Activated CD4-positive, alpha-beta T cell treated with anti-CD3 and anti-CD28 coated beads, Interleukin-2, Interleukin-6, amounts not matched to agents 100 ng/mL and 50 ng/mL, durations not matched to agents 16 hours and 8 hours (primary cell): ENCODE measurements at places on chromosomes 7 and 10.
A peak's percentile ranks its signal among the peaks of the same experiment; 100 is the strongest.

DNA sequence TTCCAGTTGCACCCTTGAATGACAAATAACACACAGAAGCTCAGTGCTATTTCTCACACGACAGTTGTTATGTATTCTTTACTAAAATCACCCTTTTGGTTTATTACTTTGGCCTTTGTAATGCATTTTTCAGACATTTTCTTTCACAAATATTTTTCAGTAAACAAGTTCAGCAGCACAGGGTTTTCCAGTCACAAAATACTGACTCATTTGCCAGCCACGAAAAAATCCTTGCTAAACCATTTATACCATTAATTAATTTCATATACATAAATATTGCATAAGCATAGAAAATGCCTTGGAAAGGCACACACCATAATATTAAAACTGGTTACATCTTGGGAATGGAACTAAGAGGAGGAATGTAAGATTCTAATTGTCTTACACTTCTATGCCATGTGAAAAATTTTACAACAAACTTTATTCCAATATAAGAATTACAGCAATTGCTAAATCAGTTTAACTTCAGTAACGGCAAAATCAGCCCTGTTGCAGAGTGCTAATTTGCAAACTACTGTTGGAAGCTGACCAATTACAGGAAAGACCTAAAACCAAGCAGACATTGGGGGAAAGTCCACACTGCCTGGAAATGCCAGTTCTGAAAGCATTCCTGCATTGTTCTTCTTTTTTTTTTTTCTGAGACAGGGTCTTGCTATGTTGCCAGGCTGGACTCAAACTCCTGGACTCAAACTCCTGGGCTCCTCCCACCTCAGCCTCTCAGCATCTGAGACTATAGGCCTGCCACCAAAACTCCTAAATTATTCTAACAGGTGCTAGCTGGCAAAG is 31.6 kb upstream of the PBLD start:
- no peak for DNase-seq

GRCh38 chr10:86108696-86109095 is 257.9 kb downstream of the GRID1 start:
- no peak for DNase-seq

- DNase-seq: no peak
Measured at GRCh38 chr10:86111902-86112545, 254.6 kb downstream of the GRID1 start.

- no peak for DNase-seq
Measured at GRCh38 chr7:155032978-155033377, 30.1 kb upstream of the PAXIP1 start.

- DNase-seq: no peak
Measured at GRCh38 chr7:41885078-41885477, 182.2 kb upstream of the INHBA start.

- DNase-seq: peak; percentile 70
Measured at GRCh38 chr7:17166824-17167379, 131.6 kb upstream of the AHR start.

DNA sequence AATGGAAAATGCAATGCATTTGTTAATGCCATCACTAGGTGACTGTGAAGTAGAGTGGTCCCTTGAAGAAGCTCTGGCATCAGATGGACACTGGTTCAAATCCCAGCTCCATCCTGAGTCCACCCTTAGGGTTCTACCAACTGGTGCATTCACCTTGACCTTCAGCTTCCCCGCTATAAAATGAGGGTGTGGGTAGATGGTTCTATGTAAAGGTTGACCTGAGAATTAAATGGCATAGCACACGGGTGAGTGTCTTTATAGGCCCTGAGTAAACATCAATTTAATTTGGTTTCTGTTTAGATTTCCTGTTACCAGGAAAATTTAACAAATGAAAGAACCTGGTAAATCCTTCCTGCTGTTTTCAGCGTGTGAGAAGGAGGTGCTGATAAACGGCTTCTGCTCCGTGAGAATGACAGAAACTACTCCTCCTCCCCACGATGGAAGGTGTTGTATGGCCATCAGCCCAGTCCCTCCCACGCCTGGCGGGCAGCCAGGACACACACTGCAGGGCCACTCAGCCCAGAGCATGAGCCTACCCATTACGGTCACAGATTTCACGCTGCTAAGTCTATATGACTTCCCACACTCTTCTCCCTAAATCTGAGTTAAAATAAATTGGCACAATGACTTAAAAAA is 210.1 kb downstream of the TNS3 start:
- DNase-seq: no peak

DNA sequence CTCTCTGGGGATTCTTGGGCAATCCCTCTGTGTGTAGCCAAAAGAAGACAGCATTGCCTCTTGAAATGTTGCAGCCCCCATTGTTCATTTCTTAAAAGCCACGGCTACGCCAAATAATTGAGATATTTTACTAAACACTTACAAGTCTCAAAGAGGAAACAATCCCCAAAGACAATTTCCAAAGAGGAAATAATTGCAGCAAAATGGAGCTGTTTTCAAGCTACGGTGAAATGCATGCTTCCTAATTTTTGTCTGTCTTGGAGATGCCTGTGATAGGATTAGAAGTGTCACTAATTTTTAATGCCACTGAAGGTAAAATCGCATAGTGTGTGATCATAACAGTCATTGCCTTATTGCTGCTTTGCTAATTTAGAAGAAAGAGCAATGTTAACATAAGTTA is 72.9 kb upstream of the NAMPT start:
- DNase-seq: no peak

- no peak for DNase-seq
Measured at GRCh38 chr7:155845226-155845625, 33.0 kb upstream of the SHH start.

GRCh38 chr10:35640951-35641675 is 983 bp downstream of the FZD8 start:
- DNase-seq: peak; percentile 65

DNA sequence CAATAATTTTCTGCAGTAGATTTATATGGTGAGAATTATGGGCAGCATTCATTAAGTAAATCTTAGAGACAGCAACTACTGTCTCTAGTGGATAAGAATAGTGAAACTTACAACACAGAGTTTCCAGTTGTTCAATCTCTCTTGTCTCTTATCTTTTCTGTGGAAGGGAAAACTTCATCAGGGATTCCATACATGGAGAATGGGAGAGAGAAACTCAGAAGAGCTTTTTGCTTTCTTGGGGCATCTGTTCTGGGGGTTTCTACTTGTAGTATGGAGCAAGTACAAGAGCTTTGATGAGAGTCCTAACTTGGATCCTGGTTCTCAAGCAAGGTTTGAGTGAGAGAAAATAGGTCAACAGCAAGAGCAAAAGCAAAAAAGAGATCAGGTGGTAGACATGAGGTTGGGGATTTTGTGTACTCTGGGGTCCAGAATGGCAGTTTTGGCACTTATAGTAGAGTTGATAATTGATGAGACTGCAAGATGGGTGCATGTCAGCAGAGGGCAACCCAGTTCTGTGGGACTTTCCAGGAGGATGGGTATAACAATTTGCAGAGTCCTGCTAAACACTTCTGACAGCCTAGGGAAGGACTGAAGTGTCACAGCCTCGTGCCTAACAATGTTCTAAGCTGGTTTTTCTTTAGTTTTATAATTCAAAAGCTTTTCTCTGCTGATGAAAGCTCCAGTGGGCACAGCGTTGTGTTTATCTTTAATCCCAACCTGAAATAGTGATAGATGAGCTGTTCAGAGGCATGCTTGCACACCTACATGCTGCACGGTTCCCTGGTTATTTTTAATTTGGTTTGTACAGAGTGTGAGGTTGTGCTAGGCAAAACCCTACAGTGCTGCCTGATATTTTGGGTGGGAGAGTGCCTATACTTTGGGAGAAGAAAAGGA is 32.0 kb upstream of the STRIP2 start:
- peak; percentile 51 for DNase-seq

DNA sequence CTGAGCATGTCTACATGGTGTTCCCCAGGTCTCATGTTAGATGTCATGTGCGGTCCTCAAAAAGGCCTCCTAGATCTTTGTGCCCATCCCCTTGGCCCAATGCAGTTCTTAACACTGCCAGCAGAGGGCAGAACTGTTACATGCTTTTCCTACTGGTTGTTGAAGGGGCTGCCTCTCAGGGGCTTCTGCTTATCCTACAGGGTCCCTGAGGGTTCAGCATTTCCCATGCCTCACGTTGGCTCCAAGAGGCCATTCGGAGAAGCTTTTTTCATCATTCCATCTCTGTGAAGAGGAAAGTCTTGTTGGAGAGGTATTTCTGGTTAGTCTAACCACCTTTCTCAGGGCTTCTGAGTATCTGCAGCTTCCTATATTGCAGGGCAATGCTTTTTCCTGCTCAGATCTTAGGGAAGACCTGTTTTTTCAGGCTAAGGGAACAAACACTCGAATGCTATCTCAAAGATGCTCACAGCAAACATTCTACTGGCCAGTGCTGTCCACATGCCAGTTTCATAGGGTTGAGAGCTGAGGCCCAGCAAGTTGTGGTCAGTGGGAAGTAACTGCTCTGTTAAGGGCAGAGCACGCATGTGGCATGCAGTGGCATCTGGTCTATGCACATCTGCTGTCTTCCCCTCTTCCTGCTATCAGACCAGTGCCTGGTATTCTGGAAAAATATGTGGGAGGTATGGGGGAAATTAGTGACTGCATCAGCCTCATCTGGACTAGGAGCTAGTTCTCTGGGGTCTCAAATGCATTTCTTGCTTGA is 31.5 kb downstream of the MBL2 start:
- DNase-seq: peak; percentile 52

DNA sequence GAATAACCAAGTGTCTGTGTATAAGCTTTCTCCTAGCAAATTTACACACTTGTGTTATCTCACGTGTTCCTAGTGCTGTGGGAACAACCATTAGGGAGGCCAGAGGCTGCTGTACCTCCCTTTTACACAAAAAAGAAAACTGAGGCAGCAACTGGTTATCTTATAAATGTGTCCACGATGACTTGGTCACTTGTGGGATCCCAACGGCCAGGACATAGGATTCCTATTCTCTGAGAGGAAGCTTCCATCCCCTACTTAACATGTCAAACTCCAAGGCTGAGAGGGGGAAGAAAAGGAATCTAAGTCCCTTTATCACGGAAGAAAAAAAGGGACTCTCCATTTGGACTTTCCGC is 484 bp downstream of the ZNF438 start:
- DNase-seq: no peak

- no peak for DNase-seq
Measured at GRCh38 chr7:8384901-8385300, 48.5 kb upstream of the NXPH1 start.

DNA sequence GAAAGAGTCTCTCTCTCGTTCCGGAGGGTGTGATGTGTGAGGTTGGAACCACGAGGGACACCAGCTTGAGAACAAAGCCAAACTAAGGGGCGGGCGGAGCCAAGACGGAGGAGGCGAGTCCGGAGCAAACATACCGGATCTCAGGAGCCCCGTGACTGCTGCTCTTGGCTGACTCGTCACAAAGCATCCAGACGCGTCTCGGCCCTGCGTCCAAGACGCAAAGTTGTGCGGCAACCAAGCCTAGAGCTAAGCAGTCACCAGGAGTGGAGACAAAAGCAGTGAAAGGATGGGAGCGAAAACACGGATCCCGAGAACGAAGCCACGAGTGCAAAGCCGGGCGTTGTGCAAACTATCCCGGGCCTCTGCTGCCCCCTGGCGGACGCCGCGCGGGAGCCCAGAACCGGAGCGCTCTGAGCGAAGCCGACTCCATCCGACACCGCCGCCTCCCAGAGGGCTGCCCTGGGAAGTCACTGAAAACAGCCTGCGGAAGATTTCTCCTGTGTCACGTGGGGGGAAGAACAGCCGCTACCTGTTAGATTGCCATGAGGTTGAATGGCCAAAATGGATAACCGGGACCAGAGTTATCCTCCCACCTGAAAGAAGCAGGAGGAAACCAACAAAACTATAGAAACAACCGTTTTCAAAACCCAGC is 46.4 kb upstream of the TMEM72 start:
- peak; percentile 89 for DNase-seq

DNA sequence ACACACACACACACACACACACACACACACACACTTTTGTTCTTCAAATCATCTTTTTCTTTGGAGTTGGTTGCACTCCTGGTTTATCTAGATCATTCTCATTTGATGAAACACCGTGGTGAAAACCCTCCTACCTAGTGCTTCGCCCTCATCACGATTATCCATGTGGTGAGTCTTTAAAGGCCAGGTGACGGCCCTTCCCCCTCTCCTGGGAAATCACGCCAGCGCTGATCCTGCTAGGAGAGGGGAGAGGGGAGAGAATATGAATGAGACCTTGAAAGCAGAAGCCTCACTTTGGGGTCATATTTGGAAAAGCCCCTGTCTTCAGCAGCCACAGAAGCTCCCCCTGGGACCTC is 103.9 kb upstream of the LRRC4 start:
- DNase-seq: no peak

DNA sequence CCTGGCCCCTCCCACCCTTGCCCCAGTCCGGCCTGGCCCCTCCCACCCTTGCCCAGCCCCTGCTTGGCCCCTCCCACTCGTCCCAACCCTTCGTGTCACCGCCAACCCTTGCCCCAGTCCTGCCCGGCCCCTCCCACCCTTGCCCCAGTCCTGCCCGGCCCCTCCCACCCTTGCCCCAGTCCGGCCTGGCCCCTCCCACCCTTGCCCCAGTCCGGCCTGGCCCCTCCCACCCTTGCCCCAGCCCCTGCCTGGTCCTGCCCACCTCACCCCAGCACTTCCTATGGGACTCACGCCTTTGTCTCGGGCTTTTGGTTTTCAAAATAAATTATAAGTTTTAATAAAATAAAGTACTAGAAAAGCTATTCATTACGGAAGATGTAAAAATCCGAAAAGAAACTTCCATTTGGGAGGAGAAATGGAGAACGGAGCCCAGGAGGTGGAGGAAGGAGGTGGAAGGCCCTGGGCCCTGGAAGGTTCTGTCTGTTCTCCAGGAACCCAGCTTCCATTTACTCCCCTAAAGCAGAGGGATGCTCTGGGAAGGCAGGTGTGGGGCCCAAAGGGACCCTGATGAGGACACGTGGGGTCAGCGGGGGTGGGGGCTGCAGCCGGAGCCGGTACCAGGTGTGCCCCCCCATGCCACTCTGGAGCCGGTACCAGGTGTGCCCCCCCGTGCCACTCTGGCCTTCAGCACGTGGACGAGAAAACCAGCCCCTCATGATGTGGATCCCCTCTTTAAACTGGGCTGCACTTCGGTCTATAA is 52.2 kb downstream of the PWWP2B start:
- DNase-seq: peak; percentile 42

- no peak for DNase-seq
Measured at GRCh38 chr7:1141651-1142050, 18.3 kb downstream of the ZFAND2A start.

GRCh38 chr10:33334153-33334804 is at the start of gene NRP1:
TSS of gene NRP1 (minus strand) at chr10:33334667. CDS start at chr10:33334382, 285 bp downstream.
- no peak for DNase-seq
